Dermis microvascular lymphatic vessel endothelial cell (primary cell): ENCODE measurements at places on chromosomes 12 and 14. TPM values are rescaled to one million over a fixed set of nuclear protein-coding genes. Genes with fewer than 3 reads are reported as not detected.

Gene PROX2
- not detected in 2 replicates for total RNA-seq

Gene KLRC2
- not detected in 2 replicates for total RNA-seq

Gene EFS
- not detected in 2 replicates for total RNA-seq

Gene OR6C3
- total RNA-seq, result not detected in 2 replicates

Gene HOXC6
- 0.13 TPM in 1 of 2 replicates, not detected in the other for total RNA-seq

- no peak for DNase-seq
Measured at GRCh38 chr14:31657917-31658316, 96.7 kb downstream of the NUBPL start.

GRCh38 chr12:111439657-111440151, 34.0 kb downstream of the SH2B3 start:
- DNase-seq, result no peak

DNA sequence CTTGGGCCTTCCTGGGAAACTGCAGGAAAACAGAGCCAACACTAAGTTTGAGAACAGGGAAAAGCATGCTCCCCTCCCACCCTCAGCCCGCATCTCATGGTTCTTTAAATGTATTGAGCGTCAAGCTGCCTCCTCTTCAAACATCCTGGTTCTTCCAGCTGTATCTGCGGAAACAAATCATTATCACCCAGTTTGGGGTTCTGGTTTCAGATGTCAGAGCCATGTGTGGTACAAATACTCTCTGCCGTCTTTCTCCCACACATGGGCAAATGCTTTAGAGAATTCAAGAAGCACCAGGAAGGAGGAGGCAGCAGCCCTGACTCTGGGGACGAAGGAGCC, 29.1 kb downstream of the JDP2 start:
- DNase-seq, result no peak

DNA sequence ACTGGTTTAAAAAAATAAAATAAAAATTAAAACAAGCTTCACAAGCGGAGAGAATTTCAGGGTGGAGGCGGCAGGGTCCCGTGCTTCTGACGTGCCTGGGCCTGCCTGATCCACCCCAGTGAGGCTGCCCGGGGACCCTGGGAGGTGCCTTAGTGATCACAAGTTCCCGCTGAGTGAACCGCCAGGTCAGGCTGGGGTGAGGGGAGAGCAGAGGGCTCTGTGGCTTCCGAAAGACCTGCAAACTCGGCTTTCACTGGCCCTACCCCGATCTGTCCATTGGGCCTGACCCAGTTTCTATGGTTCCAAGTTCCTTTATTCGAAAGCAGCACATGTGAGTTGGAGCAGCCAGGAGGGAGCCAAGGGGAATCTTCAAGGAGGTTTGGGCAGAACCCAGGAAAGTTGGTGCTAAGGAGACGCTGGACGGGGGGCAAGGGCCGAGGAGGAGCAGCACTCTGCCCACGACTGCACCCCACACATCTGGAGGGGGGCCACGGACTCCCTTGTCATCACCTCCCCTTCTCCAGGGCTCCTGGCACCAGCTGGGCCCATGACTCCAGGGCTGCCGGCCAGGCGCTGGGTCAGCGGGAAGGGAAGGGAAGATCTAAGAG, 12.9 kb downstream of the MMP14 start:
- no peak for DNase-seq

GRCh38 chr12:13661005-13661887, 320.2 kb downstream of the GRIN2B start:
- DNase-seq, result peak; percentile 44

- DNase-seq, result no peak
Measured at GRCh38 chr14:98947911-98948595, 323.9 kb downstream of the BCL11B start.

- DNase-seq, result no peak
Measured at GRCh38 chr12:46374310-46374709, 1.7 kb upstream of the SLC38A2 start.

- no peak for DNase-seq
Measured at GRCh38 chr14:105350450-105351244, 36.1 kb downstream of the PACS2 start.

DNA sequence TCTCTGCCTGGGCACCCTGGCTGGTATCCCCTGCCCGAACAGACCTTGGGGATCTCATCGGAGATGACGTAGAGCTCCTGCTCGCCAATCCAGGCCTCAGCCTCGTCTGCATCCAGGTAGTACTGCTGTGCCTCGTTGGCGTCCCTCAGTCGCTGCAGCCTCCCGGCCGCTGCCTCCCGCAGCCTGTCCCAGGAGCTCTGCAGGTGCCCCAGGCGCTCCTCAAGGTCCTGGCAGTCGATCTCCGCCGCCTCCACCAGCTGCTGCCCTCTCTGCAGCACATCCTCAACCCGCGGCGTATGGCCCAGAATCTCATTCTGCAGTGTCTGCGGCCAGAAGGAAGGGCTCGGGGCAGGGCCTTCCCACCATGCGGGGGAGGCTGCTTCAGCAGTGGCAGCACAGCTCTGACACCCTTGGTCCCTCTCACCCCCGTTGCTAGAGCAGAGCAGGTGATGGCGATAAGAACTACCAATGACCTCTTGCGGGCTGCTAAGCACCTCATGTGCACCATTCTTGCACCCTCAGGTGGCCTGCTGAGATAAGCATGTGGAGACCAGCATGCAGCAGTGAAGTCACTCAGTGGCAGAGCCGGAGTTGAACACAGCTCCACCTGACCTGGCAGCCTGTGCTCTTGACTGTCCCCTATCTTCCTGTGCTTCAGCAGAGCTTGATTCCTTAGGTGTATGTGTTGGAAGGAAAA, 71.0 kb downstream of the PLEKHG3 start:
- no peak for DNase-seq

- no peak for DNase-seq
Measured at GRCh38 chr14:44109036-44109435, 398.0 kb downstream of the FSCB start.
